ENCODE measurements at places on chromosomes 1 and 21.

- DNase-seq, result no peak
Measured at GRCh38 chr1:152836870-152837269, 5.8 kb upstream of the LCE6A start.

DNA sequence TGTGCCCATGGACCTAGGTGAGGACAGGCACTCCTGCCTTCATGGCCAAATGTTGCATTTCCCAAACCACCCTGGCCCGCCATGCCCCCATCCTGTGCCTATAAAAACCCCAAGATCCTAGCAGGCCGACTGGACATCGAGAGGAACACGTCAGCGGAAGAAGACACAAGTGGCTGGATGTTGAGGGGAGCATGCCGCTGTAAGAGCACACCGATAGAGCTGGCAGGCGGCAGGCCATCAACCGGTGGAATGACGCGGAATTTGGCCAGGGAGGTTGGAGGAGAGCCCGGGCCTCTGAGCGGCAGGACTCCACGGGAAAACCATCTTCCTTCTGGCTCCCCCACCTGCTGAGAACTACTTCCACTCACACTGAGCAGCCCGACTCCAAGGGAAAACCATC, 361.1 kb upstream of the TMPRSS15 start:
- DNase-seq, result no peak

DNA sequence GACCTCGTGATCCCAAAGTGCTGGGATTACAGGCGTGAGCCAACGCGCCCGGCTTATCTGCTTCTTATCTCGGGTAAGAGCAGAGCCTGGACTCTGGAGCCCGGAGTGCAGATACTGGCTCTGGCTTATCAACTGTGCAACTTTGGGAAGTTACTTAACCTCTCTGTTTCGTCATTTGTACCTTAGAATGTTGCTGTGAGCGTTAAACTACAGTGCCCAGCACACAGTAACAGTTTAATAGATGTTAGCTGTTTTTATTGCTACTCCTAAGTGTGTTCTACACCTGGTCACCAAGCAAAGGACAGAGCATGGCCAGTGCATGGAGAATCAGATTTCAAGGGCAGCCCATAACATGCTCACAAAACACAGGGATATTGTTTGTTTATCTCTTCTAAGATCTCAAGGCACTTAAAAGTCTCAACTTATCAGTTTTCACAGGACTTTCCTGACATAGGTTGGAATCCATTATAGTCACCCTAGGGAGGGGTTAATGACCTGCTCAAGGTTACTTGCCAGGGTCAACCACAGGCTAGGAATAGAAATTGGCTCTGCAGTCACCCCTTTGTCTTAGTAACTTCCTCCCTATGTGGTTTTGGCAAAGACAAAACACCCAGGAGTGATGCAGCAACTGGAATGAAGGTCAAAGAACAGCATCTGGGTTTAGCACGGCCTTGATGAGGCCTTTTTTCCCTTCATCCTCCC, 22.5 kb upstream of the SRP9 start:
- peak; percentile 81 for DNase-seq

GRCh38 chr1:7489586-7489985, 281.5 kb upstream of the VAMP3 start:
- DNase-seq, result no peak

DNA sequence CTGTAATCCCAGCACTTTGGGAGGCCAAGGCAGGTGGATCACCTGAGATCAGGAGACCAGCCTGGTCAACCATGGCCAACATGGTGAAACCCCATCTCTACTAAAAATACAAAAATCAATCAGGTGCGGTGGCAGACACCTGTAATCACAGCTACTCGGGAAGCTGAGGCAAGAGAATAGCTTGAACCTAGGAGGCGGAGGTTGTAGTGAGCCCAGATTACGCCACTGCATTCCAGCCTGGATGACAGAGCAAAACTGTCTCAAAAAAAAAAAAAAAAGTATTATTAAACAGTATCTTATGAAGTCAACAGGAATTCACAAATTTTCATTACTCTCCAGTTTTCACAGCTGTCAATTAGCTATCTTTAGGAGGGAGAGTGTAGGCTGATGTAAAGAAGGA, 3.8 kb downstream of the ACBD6 start:
- DNase-seq, result no peak

DNA sequence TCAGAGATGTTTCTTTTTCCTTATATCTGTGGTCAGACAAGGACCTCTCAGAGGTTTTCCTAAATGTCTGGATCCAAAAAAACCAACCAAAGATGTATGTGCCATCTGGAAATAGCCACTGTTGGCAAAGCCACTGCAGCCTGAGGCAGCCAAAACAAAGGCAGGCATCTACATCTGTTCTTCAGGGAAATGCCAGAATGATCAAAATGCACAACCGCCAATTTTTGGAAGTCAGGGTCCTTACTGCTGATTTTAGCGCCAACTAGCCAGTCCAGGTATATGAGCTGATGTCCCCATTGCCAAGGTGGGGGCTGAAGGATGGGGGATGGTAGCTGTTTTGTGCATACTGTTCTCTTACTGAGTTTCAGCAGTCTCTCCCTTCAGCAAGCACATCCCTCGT, 45.9 kb downstream of the SYT14 start:
- DNase-seq, result no peak

DNA sequence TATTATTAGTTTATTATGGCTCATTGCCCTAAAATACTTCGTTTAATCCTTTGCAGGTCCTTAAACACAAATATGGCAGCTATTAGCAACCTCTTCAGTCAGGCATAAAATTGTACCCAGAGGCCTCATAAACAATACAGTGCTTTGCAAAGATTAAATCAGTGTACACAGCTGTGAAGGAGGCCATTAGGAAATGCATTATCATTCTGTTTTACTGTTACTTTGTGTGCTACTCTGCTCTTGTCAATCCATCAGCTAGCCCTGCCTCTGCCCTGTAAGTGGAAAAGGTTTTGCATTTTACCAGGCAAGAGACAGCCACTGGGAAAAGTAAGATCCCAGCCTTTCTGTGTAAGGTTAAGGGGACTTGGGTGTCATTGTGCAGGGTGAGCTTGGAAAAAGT, 415.7 kb upstream of the DAB1 start:
- DNase-seq, result no peak

GRCh38 chr1:19988267-19989006, 9.0 kb upstream of the PLA2G2A start:
- DNase-seq, result no peak

DNA sequence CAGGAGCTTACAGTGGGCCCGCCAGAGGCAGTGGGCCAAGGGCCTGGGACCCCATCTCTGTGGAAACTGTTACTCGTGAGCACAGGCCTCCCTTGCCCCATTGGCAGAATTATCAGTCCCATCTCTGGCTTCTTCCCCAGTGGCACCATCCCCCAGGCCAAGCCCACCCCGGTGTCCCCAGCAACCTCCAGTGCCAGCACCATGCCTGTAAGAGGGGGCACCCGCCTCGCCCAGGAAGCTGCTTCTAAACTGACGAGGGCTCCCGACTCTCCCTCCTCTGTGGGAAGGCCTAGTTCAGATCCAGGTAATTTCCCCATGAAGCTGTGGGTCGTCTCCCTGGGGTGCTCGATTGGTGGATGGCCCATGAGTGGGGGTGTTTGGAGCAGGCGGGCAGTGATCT, 46.8 kb downstream of the TNFRSF8 start:
- DNase-seq, result no peak

DNA sequence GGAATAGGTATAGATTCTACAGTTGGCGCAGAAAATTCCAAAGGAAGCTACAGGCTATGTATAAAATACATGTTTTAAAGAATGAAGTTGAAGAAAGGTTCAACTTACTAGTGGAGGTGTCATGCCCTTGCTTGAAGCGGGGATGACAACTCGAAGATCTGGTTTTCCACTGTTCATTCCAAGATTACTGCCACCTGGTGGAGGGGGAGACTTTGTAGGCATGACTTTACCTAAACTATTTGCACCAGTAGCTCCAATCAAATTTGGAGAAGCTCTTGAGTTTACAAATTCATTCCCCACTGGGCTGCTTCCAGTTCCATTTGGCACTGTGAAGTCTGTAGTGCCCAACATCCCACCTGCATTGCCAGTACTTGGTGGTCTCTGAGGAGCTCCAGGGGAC, 81.7 kb downstream of the AXDND1 start:
- no peak for DNase-seq

GRCh38 chr1:65687428-65688214, 105.1 kb upstream of the PDE4B start:
- DNase-seq, result peak; percentile 25

- DNase-seq, result no peak
Measured at GRCh38 chr1:158003406-158003800, 10.0 kb downstream of the KIRREL1 start.

- DNase-seq, result no peak
Measured at GRCh38 chr1:112514901-112515300, 6.1 kb downstream of the WNT2B start.

DNA sequence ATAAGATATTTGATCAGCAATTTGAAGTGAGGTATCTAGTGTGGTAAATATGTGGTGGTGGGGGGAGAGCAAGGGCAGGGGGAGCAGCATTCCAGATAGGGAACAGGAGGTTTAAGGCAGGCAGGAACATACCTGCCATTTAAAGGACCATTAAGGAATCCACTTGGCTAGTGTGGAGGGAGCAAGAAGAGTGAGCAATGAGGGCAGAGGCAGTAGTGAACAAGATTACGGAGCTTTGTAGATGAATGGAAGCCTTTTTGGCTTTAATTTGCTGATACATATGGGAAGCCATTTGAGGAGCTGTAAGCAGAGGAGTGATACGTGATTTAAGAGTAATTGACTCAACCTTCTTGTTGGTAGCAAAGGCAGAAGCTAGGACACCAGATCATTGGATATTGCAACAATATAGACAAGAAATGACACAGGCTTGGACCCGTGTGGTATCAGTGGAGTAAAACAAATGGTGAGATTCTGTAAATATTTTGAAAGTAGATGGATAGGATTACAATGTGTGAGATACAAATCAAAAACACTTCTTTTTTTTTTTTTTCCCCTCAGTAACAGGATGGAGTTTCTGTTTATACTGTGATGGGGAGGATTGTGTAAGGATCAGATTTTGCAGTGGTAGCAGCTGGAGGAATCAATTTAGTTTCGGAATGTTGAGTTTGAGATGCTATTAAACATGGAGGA, 73.8 kb upstream of the B3GALT2 start:
- no peak for DNase-seq

DNA sequence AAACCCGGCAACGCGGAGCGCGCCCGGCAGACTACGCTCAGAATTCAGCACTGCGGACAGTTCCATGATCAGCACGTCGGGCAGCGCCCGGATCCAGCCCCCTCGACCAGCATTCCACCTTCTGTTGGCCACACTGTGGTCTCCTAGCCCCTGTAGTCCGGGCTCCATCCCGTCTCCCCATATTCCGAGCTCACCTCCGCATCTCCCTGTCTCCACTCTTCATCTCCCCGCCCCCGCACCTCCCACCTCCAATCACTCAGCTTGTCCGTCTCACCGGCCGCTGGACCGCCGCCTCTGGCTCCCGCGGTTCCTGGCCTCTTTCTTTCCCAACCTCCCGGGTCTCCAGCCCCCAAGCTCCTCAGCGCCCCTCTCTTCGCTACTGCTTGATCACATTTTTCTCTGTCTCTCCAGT, 500 bp downstream of the EPHA10 start:
- no peak for DNase-seq

DNA sequence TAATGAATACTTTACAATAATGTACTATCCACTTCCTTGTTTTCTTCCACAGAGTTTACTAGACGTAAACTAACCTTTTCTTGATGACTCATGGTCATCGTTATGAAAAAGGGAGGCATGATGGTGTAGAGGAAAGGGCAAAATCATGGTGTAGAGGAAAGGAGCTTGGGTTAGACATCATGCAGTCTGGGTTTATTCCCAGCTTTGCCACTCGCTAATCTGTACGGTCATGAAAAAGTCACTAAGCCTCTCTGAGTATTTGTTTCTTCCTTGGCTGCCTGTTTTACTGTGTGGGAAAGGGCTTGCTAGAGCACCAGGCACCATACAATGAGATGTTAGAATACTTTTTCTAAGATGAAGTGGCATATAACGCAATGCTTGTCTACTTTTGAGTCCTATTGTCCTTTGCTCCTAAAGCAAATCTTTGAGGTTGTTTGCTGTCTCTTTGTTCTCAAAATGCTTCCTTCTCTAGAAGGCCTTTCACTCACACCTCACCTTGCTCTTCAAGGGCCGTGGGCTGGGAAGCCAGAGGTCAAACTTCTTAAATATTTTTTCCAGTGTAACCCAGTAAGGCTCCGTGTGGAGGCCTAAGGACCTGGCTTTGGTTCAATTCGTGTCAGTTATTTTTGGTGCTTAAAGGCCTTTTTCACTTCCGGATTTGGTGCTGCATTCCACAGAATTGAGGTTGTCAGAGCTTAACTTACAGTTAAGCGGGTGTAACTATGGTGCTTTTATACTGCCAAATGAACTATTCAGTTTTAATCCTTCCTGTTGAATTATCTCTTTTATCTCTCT, 9.9 kb upstream of the ETV3 start:
- DNase-seq, result no peak

DNA sequence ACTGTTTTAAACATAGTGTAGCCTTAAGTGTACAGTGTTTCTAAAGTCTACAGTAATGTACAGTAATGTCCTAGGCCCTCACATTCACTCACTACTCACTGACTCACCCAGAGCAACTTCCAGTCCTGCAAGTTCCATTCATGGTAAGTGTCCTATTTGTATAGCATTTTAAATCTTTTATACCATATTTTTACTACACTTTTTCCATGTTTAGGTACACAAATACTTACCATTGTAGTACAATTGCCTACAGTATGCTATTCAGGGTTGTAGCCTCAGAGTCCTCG, 3.6 kb upstream of the S100A10 start:
- DNase-seq, result no peak

DNA sequence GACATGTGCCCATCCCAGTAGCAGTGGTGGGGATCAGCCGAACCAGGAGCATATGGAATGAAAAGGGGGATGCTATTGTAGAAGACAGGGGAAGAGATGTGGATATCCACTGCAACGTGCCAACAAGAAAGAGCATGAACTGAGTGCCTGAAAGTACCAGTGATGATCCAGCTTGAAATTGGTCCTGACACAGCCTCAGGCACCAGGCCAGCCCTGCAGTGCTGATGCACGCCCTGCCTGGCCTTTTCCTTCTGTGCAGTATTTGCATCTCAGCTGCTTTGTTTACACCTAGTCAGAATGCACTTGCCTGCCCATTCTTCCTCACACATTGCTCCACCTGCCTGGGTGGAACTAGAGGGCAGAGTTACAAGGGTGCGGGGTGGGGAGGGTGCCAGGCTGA, 50.3 kb upstream of the ARTN start:
- no peak for DNase-seq

DNA sequence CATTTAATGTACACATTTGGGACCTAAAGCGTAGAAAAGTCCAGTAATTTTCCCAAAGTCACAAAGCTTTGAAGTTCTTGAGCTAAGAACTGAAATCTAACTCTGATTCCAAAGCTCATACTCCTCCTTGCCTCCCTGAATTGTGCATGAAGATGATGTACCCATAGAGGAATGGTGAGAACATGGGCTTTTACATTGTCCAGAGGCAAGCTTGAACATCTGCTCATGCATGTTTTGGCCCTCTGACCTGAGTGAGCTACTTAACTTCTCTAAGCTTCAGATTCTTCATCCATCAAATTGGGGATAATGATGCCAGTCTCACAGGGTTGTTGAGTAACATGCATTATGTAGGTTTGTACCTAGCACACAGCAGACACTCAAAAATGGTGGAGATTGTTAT, 258.4 kb upstream of the HOOK1 start:
- no peak for DNase-seq

Data from skeletal muscle cell (primary cell).